ENCODE measurements at places on chromosomes 2 and 18.

DNA sequence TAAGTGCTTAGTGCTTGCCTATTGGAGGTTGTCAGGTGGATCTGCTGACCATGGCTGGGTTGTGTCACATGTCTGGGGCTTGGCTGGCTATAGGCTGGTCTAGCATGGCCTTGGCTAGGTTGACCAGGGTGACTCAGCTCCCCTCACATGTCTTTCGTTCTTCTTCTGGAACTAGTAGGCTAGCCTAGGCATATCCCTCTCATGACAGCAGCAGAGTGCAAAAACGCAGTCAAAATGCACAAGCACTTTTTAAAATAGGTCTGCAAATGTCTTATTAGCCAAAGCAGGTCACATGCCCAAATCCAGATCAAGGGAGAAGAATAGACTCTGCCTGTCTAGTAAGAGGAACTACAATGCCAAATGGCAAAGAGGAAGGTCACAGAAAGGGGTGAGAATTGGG is 179.7 kb upstream of the ACVR2A start:
- DNase-seq: peak; percentile 80

GRCh38 chr2:126771501-126772195 is 115.7 kb downstream of the GYPC start:
- no peak for DNase-seq

DNA sequence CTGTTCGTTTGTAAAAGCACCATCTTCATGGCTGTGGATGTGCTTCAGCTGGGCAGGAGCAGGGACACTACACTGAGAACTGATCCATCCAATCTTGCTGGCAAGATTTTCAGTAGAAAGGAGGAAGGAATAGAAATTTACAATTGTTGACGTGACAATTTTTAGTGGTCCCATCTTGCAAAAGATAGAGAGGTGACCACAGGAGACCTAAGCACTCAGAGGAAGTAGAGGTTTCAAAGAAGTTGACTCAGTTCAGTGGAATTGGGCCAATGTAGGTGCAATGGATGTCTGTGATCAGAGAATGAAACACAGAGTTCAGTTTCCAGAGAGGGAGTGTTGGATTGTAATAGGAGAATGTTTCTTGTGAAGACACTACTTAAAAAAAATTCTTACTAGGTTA is 1.4 kb downstream of the UGT1A5 start:
- no peak for DNase-seq

DNA sequence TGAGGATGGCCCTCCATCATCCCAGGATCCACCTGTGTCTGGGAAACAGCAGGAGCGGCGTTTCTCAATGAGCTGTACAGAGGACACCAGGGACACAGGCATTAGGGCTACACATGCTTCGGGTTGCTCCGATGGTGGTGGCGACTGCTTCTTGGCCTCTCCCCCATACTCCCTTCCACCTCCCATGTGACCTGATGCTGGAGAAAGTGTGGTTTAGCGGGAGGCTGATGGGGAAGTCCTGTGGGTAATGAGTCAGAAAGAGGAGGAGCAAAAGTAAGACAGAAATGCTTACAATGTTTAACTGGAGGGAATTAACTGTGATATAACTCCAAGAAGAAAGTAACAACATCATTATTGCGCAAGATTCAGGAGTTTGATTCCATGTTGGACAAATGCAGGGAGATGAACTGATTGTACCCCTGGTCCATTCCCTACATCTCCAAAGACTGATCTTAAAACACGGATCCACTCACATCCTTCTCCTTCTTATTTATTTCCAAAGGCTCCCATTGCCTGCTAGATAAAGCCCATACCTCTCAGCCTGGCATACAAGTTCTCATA is 186.6 kb downstream of the NRP2 start:
- no peak for DNase-seq

DNA sequence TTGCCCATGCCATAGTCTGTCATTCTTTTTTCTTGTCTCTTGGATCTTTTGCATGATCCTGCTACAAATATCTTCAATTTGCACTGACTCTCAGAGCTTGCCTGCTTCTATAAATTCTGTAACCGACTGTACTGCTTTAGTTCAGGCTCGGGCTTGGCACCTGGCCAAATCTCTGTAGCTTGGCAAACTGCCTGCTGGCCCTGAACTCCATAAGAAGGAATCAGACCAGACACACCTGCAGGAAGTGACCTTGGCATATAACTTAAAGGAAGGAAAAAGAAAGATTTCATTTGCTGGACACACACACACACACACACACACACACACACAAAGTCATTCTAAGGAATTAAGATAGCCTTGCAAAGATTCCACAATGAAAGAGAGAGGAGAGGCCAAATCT is 291.2 kb upstream of the DDX18 start:
- DNase-seq: no peak

All from esophagus muscularis mucosa (tissue), 4 donors.